Bronchial epithelial cell (primary cell): ENCODE measurements at places on chromosomes 6 and 20. TPM values are rescaled to one million over a fixed set of nuclear protein-coding genes. Genes with fewer than 3 reads are reported as not detected.

- no peak for DNase-seq
These were observed 2.3 kb upstream of the INSM1 start for GRCh38 chr20:20365480-20366161.

- no peak for DNase-seq
These were observed 2.9 kb upstream of the PPDPF start for GRCh38 chr20:63517376-63518309.

- no peak for DNase-seq
These were observed 61.7 kb downstream of the CDH22 start for GRCh38 chr20:46246559-46246958.

The RANBP9 gene
- 27.4 and 39.4 TPM in 2 replicates for total RNA-seq

The BICRAL gene
- total RNA-seq = 3.1 and 3.9 TPM in 2 replicates

The MRAP2 gene
- 0.13 and 0.26 TPM in 2 replicates for total RNA-seq

The HMGCLL1 gene
- not detected in 2 replicates for total RNA-seq
